ENCODE measurements at places on chromosomes 13 and 19. TPM values are rescaled to one million over a fixed set of nuclear protein-coding genes. Genes with fewer than 3 reads are reported as not detected.

- no peak for ATAC-seq
Measured at GRCh38 chr19:56341948-56342347, 27.3 kb upstream of the ZSCAN5A start.

GRCh38 chr13:72004246-72004645 is 137.2 kb upstream of the DACH1 start:
- no peak for ATAC-seq

Gene UNC13A
- 0.04 TPM for total RNA-seq

GRCh38 chr13:43487461-43487860 is 299.3 kb downstream of the ENOX1 start:
- no peak for ATAC-seq

- ATAC-seq = no peak
Measured at GRCh38 chr13:44354884-44355283, 18.7 kb upstream of the SERP2 start.

- no peak for ATAC-seq
Measured at GRCh38 chr19:16576690-16577530, 4.7 kb upstream of the SLC35E1 start.

Gene C13orf42
- not detected for total RNA-seq

DNA sequence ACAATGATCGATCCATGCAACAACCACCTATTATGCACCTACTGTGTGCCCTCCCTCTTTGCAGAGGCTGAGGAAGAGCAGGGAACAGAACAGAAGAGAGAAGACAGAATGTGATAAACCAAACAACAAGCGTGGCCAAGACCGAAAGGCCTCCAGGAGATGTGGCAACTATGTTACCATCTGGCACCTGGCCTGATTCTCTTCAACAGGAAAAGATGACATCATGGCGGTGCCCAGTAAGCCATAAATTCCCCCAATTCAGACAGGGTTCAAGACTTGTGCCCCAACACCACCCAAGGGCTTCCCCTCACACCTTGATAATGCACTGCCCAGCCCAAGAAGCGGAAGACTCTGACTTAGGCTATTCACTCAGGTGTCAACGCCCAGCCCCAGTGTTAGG is 44.3 kb downstream of the SLC7A1 start:
- ATAC-seq = peak; percentile 86

Gene SLITRK6
- total RNA-seq = 4.0 TPM

GRCh38 chr13:98428256-98428966 is 148.5 kb downstream of the STK24 start:
- no peak for ATAC-seq

Gene PCDH20
- total RNA-seq = 0.16 TPM

Gene TUBA3C
- not detected for total RNA-seq

GRCh38 chr19:40623403-40624251 is 22.5 kb downstream of the LTBP4 start:
- ATAC-seq = peak; percentile 54

DNA sequence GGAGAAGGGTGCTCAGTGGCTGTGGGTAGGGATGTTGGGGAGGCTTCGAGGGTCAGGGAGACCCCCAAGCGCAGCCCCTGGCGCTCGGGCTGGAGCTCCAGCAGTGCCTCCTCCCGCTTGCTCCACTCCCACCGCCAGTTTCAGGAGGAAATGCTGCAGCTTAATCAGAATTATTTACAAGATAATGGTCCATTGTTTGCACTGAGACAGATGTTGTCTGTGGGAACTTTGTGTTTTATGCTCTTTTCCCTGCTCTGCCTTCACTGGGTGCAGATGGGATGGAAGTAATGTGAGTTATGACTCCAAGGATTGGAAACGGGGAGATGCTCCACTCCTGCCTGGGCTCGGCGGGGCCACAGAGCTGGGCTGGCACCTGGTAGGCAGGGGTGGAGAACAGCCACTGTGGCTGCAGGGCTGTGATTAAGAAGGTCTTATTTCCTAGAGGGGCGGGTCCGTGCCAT is 192.4 kb downstream of the ZNF536 start:
- no peak for ATAC-seq

- ATAC-seq = no peak
Measured at GRCh38 chr13:92590503-92590908, 636.1 kb upstream of the GPC6 start.

Measured in esophagus mucosa (tissue), 1 donor.